ENCODE measurements at places on chromosomes 6 and 20.

DNA sequence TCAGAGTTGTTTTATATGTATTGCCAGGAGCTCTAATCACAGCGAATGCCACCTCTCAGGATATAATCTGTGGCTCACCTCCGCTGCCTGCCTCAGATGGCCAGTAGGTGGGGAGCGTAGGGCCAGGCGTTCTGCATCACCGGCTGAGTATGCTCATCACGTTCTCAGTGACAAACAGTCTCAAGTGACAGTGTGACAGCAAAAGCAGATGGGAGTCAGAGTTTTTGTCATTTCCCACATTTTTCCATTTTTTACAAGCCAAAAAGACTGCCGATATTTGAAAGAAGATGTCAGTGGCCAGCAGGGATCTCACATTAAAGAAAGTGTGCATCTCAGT is 208.7 kb downstream of the ALDH8A1 start:
- DNase-seq: no peak

- peak; percentile 23 for DNase-seq
Measured at GRCh38 chr20:58557733-58558342, 42.6 kb upstream of the APCDD1L start.

- DNase-seq: no peak
Measured at GRCh38 chr20:32326504-32326845, 31.7 kb upstream of the ASXL1 start.

DNA sequence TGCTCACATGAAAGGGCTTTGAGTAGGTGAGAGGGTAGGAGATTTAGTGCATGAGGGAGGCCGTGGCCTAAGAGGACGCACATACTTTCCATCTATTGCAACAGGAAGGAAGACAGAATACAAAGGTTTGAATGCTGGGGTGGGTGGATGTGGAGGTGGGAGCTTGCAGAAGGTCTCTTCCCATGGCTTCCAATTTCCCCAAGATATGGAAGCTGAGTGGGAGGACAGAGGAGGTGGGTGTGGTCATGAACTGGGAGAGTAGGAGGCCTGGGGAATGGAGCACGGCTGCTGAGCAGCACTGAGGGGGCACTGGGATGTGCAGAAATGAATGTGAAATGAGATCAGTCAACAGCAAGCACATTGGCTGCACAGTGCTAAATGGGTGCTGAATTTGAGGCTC is 70.3 kb downstream of the SCML4 start:
- no peak for DNase-seq

- no peak for DNase-seq
Measured at GRCh38 chr20:36777576-36777975, 4.0 kb upstream of the DSN1 start.

GRCh38 chr6:42166444-42167141 is 6.6 kb upstream of the GUCA1A start:
- DNase-seq: peak; percentile 67

GRCh38 chr6:120615238-120615637 is 719.0 kb downstream of the TBC1D32 start:
- no peak for DNase-seq

GRCh38 chr6:45420083-45420908 is 42.6 kb upstream of the SUPT3H start:
- DNase-seq: no peak

DNA sequence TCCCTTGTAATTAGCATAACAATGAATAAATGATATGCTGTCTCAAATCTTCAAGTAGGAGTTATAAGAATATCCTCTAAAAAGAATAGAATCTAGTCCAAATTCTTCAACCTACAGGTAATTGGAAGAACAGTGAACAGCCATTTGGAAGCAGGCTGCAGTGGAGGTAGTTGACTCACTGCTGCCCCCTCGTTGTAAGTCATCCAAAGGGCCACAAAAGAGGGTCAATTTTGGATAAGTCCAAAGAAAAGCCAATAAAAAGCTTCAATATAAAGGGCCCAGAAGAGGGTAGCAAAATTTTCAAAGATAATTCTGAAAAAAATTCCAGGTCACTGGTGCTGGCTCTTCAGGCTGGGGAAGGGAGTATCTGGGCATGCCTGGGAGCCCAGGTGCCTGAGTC is 60.8 kb upstream of the SSTR4 start:
- no peak for DNase-seq

DNA sequence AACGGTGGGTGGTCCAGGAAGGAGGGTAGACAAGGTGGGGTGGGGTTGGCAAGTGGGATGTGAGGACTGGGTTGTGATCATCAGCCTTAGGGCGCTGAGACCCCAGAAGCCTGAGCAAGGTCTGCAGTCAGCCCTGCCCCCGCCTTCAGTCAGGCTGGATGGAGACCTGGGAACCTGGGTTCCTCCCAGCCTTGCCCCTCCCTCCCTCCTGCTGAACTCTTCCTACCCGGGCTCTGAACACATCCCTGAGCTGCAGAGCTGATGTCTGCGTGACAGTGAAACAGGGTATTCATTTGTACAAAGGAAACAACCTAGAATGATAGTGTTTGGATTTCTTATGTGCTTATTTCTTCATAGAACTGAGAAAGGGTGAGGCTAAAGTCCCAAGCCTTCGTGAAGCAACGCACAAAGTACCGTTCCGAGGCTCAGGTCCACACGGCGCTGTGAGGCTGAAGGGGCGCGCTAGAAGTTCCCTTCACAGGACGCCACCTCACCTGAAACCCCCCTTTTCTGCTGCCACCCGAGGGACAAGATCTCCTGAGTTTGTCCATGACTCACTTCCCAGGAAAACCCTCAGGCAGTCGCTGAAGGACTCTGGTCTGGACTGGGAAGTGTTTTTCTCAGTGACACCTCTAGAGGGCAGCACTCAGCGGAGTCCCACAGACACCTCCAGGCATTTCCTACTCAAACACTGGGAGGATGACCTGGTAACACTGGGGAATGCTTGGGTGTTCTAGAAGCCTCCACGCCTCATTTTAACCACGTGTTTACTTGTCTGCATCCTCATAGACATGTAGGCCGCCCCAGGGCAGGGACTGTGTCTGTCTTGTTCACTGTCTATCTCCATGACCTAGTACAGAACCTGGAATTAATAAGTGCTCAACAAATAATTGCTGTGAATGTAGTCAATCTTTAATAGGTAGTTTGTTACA is 1.2 kb downstream of the GSTA5 start:
- peak; percentile 48 for DNase-seq

GRCh38 chr20:29314294-29314693 is 1943.2 kb upstream of the DEFB115 start:
- DNase-seq: no peak

- no peak for DNase-seq
Measured at GRCh38 chr6:158043586-158044524, 62.2 kb downstream of the SYNJ2 start.

DNA sequence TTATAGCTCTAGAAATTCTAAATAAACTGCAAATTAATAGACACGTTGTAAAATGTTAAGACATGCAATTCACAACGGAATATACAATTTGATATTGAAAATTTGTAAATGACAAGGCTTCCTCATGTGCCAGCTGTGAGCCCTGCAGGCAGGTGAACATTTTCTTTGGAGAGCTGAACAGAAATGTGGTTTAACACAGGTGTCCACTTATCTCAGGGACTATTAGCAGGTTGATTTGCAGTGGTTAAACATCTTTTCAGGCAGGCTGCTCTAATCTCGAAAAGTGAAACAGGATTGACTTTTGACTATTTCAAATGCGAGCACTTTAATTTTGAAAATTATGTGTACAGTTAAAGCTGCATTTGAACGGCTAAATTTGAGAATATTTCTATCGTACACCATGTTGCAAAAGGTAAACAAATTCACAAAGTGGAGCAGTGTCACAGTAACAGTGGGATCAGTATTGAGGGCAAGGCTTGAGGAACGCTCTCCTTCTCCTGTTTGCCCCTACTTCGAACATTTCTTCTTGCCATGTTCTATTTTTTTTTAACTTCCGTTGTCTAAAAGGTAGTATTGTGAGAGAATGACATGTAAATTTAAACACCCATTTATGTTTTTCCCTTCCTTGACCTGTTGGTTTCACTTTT is 210.8 kb downstream of the CDKAL1 start:
- DNase-seq: no peak

GRCh38 chr6:154506991-154507898 is 3.2 kb downstream of the CNKSR3 start:
- no peak for DNase-seq

DNA sequence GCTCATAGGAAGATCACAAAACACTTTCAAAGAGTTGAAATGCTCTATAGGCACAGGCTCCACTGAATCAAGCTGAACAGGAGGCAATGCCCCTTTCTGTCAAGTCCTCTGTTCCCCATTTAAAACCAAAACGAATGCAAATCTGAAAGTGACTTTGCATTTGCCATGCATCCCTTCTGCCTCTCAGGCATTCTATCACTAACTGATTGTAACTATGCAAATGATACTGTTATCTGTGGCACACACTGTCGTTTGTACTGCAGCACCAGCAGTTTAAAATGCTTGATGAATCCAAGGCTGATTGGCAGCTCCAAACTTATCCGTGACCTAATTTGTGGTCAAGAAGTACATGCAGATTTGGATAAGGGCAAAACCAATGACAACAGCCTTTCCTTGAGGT is 1067.5 kb upstream of the MAP3K7 start:
- no peak for DNase-seq

GRCh38 chr6:41177287-41177686 is 14.4 kb upstream of the TREM2 start:
- no peak for DNase-seq

DNA sequence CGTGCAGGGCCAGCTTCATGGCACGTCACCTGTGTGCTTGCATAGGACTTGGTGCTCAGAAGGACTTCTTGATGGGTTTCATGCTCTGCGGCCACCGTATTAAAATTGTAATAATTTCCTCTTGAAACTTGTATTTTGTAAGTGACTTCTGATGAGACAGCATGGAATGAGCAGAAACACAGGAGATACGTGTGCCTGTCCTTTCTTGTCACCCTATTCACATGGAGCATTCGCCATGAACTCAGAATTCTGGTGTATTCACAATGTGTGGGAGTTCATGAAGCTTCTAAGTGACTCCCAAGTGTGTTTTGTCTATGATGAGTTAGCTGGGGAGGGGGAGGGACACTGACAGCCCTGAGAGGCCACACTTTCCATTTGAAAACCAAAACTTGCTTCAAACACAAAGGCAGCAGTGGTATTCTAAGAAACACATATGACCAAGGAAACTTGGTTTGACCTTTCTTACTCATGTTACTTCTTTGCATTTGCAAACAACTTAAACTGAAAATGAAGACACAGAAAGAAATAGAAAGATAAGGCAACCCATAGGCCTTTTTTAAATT is 92.1 kb upstream of the NEDD9 start:
- DNase-seq: no peak

- DNase-seq: no peak
Measured at GRCh38 chr6:168045706-168046620, 33.0 kb downstream of the FRMD1 start.

- DNase-seq: no peak
Measured at GRCh38 chr20:46915575-46916257, 21.1 kb downstream of the EYA2 start.

- DNase-seq: no peak
Measured at GRCh38 chr20:50038574-50038991, 55.8 kb downstream of the SNAI1 start.

DNA sequence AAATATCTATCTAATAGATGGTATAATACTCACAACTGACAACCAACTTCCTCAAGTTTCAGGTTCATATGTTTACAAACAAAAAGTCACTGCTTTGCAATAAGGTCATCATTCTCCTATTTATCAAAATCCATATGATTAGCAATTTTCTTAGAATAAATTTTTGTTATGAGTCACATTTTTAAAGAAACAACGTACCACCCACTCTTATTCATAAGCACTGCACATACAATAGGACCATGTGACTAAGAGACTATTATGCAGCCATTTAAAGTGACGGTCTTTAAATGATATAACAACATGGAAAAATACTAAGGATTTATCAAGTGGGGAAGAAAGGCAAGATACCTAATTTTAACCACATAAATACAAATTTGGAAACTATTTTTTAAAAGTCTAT is 40.0 kb downstream of the REPS1 start:
- DNase-seq: no peak

DNA sequence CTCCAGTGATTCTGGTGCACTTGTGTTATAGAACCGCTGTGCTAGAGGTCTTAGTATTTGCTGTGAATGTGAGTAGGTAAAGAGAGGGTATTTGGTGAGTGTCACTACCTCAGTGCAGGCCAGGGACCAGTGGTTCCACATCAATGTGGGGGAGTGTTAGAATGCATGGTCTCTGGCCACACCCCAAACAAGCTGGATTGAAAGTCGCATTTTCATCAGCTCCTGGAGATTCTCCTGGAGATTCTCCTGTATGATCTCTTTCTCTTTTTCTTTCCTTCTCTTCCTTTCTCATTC is 26.8 kb upstream of the BCAS1 start:
- DNase-seq: no peak

- DNase-seq: no peak
Measured at GRCh38 chr6:16483315-16483875, 245.0 kb downstream of the GMPR start.

GRCh38 chr20:50594591-50595432 is 84.6 kb downstream of the PTPN1 start:
- no peak for DNase-seq

GRCh38 chr20:48958743-48959142 is 37.2 kb downstream of the ARFGEF2 start:
- DNase-seq: no peak

- DNase-seq: no peak
Measured at GRCh38 chr6:144468709-144469108, 183.6 kb downstream of the UTRN start.

- no peak for DNase-seq
Measured at GRCh38 chr20:20489648-20490341, 121.9 kb downstream of the INSM1 start.
